ENCODE measurements at places on chromosomes 3 and 15. TPM values are rescaled to one million over a fixed set of nuclear protein-coding genes. Genes with fewer than 3 reads are reported as not detected.

DNA sequence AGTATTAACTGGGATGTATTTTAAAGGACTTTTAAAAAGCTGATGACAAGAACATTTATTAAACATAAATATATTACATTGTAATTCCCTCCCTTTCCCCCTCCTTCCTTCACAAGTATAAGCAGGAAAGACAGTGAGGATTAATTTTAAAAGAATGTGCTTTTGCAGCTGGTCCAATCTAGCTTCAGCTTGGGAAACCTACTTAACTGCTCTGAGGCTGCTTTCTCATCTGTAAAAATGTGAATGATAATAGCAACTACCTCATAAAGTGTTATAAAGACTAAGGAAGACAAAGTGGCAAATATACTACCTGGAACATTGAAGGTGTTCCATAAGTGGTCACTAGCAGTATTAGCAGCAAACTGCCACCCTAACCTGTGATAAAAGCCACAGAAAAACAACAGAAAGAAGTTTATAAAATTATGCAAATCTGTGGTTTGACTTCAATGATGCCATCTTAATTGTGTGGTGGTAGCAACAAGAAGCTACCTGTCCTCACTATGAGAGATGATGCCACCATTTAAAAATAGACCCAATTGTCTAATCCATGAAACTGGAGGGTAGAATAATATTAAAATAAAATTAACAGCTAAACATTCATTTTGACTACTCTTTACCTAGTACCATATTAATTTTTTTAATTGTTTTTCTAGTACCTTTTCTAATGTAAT, 20.0 kb downstream of the DHX36 start:
- no peak for DNase-seq

- no peak for DNase-seq
Observed at GRCh38 chr3:13201851-13202250, 128.6 kb upstream of the IQSEC1 start.

NOX5 gene
- total RNA-seq: not detected

P3H2 gene
- total RNA-seq: not detected

- DNase-seq: no peak
Observed at GRCh38 chr3:159859424-159859823, 129.2 kb upstream of the IL12A start.

DNA sequence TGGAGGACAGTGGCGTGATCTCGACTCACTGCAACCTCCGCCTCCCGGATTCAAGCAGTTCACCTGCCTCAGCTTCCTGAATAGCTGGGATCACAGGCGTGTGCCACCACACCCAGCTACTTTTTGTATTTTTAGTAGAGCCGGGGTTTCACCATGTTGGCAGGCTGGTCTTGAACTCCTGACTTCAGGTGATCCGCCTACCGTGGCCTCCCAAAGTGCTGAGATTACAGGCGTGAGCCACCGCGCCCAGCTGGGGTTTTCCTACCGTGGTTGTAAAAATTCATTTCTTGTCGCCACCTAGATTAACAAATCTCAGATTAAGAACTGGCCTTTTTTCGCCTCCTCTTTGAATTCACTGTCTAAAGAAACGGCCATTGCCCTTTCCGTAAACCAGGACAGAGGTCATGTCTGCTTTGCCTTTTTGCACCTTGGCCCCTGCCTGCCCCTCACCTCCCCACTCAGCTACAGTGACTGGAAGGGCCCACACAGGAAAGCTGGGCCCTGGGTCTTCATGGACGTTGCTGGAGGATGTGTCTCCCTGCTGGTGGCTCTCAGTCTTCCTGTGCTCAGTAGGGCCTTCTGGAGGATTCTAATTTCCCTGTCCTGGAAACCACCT, 17.2 kb downstream of the ZNF710 start:
- no peak for DNase-seq

DNA sequence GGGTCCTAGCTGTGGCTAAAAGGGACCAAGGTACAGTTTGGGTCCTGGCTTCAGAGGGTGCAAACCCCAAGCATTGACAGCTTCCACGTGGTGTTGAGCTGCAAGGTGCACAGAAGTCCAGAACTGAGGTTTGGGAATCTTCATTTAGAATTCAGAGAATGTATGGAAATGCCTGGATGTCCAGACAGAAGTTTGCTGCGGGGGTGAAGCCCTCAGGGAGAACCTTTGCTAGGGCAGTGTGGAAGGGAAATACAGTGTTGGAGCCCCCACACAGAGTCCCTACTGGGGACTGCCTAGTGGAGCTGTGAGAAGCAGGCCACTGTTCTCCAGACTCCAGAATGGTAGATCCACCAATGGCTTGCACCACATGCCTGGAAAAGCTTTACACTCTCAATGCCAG, 17.9 kb downstream of the RNF13 start:
- DNase-seq: no peak

GRCh38 chr3:64224826-64225610, at the start of gene PRICKLE2:
Gene PRICKLE2, minus strand, starts transcription at chr3:64225466. Its CDS starts 26,539 bp downstream, at chr3:64198927.
- DNase-seq: no peak

All from activated naive CD4-positive, alpha-beta T cell treated with anti-CD3 and anti-CD28 coated beads, Interleukin-2, amount 50 U/mL, for 72 hours (primary cell).